ENCODE measurements at places on chromosomes 6 and 20. TPM values are rescaled to one million over a fixed set of nuclear protein-coding genes. Genes with fewer than 3 reads are reported as not detected.

GRCh38 chr20:5342021-5342420 lies 25.3 kb upstream of the PROKR2 start:
- no peak for DNase-seq

- DNase-seq = no peak
These were observed 10.9 kb upstream of the GCM1 start for GRCh38 chr6:53159558-53159957.

- no peak for DNase-seq
These were observed 140.6 kb downstream of the PXDC1 start for GRCh38 chr6:3610921-3611320.

- DNase-seq = no peak
These were observed 102.9 kb downstream of the FAXC start for GRCh38 chr6:99246602-99247001.

- no peak for DNase-seq
These were observed 125.1 kb upstream of the SOX4 start for GRCh38 chr6:21468461-21468860.

GRCh38 chr20:15618912-15619311 lies 954.3 kb downstream of the KIF16B start:
- DNase-seq = no peak

DNA sequence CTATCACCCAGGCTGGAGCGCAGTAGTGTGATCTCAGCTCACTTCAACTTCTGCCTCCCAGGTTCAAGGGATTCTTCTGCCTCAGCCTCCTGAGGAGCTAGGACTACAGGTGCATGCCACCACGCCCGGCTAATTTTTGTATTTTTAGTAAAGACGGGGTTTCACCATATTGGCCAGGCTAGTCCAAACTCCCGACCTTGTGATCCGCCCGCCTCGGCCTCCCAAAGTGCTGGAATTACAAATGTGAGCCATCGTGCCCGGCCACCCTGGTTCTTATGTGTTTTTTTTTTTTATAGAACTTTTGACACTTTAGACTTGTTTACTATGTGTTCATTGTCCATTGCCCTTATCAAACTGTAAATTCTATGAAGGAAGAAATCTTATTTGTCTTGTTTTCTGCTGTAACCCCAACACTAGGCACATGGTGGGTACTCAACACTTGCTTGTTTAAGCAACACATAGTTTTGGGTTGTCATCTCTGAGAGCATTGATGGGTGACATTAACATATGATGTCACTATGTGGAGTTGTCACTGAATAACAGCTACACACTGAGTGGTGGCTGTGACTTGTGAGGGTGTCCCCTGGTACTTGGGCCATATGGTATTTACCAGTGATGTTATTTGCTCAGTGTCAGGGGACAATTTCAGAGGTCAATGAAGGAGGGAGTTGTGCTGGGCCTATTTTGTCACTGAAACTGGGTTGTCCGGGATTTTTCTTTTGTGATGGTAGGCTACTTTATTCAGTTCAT lies 1.5 kb upstream of the PXMP4 start:
- DNase-seq = no peak

DNA sequence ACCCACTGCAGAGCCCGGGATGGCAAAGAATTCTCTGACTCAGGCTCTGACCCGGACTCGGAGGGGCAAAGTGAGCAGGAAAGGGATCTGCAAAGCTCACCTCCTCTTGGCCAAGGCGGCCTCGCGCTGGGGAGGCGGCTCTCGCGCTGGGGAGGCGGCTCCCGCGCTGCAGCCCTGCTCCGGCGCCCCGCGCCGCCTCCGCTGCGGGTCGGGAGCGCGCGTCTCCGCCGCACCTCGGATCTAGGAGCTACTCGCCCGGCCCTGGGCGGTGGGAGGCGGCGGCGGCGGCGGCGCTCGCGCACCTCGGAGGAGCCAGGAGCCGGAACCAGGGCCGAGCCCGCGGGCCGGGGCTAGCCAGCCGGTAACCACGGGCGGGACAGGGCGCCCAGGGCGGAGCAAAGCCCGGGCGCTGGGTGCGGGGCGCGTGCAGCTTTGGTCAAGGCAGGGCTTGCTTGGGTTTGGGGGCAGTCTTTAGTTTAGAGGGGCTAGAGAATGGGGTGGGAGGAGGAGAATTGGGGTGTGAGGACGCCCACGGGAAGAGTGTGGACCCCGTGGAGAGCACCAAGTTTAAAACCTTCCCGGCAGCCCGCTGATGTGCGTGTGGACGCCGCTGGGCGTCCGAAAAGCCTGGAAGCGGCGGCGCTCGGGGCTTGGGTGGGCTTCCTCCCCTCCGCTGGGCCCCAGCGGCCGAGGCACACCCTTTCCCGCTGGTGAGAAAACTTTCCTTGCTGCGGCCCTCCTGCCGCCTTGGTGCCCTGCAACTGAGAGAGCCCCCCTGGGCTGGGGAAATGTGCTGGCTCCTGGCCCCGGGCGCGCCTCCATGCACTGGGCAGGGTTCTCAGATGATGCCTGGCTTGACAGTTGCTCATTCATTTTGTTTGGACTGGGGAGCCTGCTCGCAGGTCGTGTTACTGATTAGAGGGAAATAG lies at the start of gene MRAP2:
TSS of gene MRAP2 (plus strand) at position 250 of the 929 bp plus-strand sequence. CDS start 21,547 bp downstream, outside the sequence.
- DNase-seq = peak; percentile 13

DNA sequence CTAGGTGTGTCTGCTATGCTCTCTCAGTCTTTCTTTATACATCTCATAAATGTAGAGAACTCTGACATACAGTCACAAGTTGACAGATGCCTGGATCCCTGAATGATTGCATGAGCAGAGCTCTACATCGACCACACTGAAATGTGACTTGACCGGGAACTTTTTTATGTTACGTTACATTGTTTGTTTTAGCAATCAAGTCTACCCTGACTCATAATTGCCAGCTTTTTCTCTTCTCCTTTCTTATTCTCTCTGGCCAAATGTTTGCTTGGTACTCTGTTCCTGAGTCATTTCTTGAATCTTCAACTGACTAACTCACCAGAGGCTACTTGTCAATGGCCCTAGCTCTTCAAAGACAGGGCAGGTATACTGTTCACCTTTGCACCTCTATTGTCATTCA lies 213.6 kb upstream of the DTNBP1 start:
- DNase-seq = peak; percentile 33

DNA sequence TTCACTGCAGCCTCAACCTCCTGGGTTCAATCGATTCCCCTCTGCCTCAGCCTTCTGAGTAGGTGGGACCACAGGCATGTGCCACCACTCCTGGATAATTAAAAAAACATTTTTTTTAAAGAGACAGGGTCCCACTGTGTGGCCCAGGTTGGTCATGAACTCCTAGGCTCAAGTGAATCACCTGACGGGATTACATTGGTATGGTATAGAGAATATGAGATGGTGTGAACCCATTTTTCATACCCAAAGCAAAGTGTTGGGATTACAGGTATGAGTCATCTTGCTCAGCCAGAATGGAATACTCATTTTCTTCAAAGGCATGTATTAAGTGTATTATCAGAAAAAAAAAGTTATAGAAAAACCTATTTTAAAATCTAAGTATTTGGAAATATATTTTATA lies 114.2 kb downstream of the AHI1 start:
- no peak for DNase-seq

GRCh38 chr20:12287575-12287974 lies 369.9 kb downstream of the BTBD3 start:
- no peak for DNase-seq

DNA sequence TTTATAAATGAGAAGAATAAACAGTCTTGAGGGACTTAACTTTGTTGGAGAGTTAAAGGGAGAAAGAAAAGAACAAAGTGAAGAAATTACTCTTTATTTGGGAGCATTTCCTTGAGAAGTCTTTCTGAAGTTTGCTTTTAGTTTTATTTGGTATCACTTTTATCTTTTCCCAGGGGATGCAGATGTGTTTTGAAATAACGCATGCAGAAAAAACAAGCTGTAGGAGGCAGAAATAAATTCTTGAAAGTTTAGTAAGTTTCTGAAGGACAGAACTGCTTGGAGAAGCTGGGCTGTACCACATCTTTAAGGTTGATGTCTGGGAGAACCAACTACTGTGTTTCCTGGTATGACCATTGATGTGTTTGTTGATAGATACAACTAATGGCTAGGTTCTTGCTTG lies 75.0 kb downstream of the PLCB4 start:
- DNase-seq = no peak

DNA sequence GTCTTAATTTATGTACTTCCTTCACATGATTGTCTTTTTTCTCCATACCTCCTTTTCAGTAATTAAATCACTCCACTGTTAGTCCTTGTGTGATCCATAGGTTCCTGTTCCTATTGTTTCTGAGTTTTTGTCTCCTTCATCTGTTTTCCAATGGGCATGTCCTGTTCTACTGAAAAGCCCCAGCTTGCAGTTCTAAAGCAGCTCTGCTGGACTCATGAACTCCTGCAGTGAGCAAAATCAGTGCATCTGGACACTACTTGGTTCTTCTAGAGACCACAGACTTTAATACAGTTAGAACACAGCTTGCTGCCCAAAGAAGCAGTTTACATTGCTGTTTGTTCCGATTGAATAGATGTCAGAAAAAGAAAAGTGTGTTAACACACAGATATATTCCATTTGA lies 593.3 kb upstream of the HS3ST5 start:
- DNase-seq = no peak

- no peak for DNase-seq
These were observed 496.8 kb upstream of the JAG1 start for GRCh38 chr20:11170565-11170964.

MPIG6B gene
- not detected for total RNA-seq

MDFI gene
- total RNA-seq = not detected

SNAI1 gene
- 0.27 TPM for total RNA-seq

HDGFL1 gene
- not detected for total RNA-seq

EYA4 gene
- not detected for total RNA-seq

DCDC2 gene
- not detected for total RNA-seq

KHDC1L gene
- total RNA-seq = not detected
